ENCODE measurements at places on chromosomes 16 and 17.

DNA sequence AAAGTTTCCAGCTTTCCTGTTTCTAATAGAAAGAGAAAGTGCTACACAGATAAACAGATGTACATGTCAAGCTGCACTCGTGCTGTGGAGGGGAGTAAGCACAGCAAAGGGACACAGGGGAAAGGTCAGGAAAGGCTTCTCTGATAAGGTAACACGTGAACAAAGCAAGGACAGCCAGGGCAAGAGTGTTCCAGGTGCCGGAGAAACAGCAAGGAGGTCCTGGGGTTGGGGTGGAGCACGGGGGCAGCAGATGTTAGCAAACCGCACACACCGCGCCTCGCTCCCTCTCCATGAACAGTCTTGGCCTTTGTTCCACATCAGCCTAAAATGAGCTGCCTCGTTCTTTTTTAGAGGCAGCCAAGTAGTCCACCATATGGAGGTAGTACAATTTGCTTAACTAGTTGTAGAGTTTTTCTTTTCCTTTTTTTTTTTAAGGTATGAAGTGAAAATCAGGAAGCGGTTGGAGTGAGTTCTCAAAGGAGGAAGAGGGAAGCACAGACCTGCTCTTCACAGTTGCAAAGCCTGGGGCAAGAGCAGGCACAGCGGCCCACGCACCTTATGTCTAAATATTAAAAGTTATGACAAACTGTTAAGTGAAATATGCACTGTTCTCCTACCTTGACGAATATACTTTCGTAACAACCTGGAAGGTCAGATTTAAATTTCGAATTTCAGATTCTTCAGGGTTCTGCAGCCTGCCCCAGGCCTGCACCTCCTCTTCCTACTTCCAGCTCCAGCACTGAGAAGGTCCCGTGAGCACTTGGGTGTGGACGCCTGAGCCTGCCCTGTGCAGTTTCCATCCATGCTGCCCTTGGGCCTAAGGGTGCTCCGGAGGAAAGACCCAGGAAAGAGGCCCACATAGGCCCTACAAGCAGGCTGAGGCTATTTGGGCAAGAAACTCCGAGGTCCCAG, 41.5 kb upstream of the RPH3AL start:
- DNase-seq: no peak

- DNase-seq: no peak
Measured at GRCh38 chr17:40828454-40829044, 6.1 kb upstream of the KRT10 start.

DNA sequence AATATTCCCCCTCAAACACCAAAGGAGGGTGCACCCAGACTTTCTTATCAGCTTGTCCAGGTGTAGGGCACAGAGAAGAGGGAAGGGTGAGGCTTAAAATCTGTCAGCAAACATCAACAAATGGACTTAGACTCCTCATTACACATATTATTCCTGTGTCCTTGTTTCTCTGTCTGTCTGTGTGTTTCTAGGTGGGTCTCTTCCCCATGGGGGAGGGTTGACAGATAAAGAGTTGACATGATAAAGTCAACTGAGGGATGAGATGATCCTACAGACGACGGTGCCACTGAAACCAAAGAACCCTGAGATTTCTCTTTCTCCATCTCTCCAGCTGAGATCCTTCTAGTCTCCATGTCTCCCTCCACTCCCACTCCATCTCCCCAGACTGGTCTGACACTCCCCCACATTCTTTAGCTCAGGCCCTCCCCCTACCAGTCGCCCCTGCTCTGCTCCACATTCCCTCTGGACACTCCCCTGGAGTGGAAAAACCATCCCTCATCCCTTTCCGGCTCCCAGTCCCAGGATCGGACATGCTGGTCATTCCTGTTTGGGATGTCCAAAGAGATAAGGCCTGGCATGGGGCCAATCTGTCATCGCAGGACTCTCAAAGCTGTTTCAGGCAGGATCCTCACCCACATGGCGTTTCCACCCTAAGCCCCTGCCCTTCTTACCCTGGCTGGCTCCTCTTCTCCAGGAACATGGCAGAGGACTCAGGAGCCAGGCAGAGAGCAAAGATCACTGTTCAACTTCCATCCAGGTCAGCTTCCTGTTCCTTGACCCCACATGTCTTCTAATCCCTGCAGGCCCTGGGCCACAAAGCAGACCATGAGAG, 2.9 kb upstream of the ITGA3 start:
- no peak for DNase-seq

- DNase-seq: peak; percentile 85
Measured at GRCh38 chr16:70715860-70716357, 30.1 kb upstream of the MTSS2 start.

- DNase-seq: peak; percentile 72
Measured at GRCh38 chr17:3827124-3827773, 18.8 kb downstream of the NCBP3 start.

DNA sequence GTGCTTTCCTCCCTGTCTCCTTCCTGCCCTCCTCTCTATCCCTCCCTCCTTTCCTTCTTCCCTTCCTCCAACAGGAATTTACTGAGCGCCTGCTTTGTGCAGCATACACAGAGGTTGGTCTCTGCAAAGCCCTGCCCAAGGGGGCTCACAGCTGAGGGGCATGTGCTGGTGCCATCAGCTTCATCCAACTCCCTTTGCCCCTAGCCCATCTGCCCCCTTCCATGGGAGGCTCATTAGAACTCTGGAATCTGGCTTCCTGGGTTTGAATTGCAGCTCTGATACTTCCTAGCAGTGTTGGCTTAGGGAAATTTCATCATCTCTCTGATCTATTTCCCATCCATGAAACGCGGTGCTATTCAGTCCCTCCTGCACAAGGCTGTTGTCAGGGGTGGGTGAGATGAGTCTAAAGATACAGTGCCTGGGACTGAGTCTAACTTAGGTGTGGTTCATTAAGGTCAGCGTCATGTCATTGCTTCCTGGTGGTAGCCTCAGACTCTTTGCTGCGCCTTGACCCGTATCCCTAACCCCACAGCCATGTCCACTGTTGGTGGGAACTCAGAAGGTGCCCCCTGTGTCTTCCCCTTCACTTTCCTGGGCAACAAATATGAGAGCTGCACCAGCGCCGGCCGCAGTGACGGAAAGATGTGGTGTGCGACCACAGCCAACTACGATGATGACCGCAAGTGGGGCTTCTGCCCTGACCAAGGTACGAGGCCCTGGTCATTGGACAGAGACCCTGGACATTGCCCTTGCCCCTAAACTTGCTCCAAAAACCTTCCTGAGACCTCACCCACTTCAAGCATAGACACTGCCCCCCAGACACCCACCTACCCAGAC, 10.3 kb downstream of the MMP2 start:
- DNase-seq: no peak

GRCh38 chr17:48530208-48530886, 464 bp downstream of the HOXB1 start:
- DNase-seq: no peak
